PC-3 (cell line): ENCODE measurements at places on chromosomes 3 and 15. TPM values are rescaled to one million over a fixed set of nuclear protein-coding genes. Genes with fewer than 3 reads are reported as not detected.

- DNase-seq = no peak
These were observed 660.0 kb downstream of the RBMS3 start for GRCh38 chr3:29940759-29941323.

- no peak for DNase-seq
These were observed 70.6 kb upstream of the STT3B start for GRCh38 chr3:31462050-31462569.

DNA sequence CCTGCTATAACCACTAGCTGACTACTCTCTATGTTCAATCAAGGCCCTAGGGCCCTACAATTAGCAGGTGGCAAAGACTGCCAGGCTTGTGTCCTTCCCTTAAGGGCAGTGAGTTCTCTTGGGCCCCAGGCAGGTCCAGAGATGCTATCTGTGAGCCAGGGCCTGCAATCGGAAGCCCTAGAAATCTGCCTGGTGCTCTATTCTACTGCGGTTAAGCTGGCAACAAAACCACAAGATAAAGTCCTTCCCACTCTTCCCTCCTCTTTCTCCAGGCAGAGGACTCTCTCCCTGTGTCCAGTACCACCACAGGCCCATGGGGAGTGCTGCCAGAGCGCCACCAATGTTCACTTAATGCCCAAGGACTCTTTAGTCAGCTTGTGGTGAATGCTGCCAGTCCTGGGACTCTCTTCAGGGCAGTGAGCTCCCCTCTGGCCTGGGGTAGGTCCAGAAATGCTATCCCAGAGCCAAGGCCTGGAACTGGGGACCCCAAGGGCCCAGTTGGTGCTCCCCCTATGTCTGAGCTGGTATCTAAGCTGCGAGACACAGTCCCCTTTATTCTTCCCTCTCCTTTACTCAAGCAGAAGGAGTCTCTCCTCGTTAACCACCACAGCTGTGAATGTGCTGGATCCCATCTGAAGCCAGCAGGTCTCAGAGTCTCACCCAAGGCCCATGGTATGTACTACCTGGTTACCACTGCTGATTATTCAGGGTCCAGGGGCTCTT is 34.7 kb downstream of the XXYLT1 start:
- DNase-seq = no peak

GRCh38 chr3:193790086-193790990 is 197.3 kb downstream of the OPA1 start:
- no peak for DNase-seq

DNA sequence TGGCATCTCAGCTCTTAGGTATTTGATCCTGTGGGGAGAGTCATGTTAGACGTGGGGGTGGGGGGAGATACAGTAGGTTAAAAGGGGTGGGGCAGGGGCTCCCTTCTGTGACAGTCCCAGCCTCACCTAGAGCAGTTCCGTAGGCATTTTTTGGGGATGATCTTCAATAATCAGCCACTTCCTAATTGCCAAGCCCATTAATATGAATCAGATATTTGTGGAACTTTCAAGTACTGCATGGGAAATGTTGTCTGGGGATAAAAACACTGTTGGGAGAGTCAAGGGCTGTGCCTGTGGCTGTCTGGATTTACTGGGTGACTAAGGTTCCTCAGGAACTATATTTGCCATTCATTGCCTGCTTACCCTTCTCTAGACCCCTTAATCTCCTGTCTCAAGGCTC is 9.5 kb downstream of the C3orf52 start:
- DNase-seq = peak; percentile 35

GRCh38 chr3:57544181-57545125 is at the start of gene DNAH12:
Gene DNAH12, minus strand, starts transcription at chr3:57544344. Its CDS starts 1,474 bp downstream, at chr3:57542870.
- peak; percentile 41 for DNase-seq

- no peak for DNase-seq
These were observed 84.9 kb upstream of the LRRFIP2 start for GRCh38 chr3:37259291-37259690.

GRCh38 chr3:153722157-153722556 is 399.0 kb upstream of the ARHGEF26 start:
- no peak for DNase-seq

GRCh38 chr3:111871809-111872623 is 13.0 kb downstream of the PHLDB2 start:
- no peak for DNase-seq

GRCh38 chr15:65451989-65452388 is 29.2 kb upstream of the IGDCC4 start:
- no peak for DNase-seq

DNA sequence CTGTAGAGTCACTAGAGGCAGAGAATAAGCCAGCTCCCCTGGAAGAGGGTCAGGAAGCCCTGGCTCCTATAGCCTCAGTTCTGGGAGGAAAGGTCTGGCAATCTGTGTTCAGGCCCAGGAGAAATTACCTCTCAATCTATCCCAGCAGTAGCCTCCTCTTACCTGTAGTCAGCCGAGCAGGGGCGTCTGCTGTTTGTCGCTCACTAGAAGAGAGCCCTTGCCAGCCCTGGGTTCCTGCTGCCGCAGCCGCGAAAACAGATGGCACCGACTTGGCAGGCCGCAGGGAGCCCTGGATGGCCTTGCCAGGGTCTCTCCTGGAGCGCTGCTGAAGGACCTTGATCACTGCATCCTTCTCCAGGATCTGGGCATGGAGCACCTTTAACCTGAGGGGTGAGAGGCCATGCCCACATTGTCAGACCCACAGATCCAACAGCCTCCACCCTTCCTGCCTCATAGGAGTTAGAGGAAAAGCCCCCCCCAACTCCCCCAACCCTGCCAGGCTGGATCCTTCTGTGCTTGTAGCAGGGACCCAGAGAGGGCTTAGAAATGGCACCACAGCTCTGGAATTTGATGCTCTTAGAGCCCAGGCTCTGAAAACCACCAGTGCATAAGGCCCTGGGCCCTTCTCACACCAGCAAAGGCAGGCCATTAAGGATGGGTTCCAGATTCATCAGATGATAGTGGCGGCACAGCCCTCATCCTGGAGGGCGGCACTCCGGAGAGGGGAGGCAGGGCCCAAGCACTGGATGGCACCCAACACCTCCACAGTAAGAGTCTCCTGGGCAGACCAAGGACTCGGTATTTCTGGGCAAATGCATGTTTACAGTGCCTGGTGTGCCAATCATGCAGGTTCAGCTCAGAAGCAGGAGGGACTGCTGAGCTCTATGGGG is 14.9 kb downstream of the AMOTL2 start:
- no peak for DNase-seq

DNA sequence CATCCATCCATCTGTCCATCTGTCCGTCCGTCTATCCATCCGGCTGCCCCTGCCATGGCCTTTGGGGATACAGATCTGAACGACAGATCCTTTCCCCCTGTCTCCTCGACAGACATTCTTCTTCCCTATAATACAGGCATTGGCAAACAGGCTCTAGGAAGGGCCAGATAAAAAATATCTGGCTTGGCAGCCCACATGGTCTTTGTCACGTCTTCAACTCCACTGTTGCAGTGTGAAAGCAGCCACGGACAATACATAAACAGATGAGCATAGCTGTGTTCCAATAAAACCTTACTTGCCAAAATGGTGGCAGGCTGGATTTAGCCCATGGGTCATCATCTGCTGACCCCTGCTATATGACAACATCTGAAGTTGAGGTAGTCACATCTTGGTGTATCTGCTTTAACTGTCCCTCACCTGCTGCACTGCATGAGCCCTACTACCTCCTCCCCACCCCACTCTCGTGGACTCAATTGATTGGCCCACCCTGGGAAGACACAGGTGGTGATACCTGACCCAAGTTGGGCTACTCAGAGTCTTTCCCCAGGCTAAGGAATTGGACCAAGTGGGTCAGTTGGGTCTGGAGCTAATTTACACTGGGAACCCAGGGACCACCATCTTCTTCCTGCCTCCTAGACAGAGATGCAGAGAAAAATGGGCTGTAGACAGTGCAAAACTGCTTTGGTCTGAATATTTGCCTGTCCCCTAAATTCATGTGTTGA is 128.4 kb upstream of the SMAD3 start:
- DNase-seq = no peak

GRCh38 chr3:178367817-178368617 is 168.2 kb upstream of the KCNMB2 start:
- DNase-seq = no peak

DNA sequence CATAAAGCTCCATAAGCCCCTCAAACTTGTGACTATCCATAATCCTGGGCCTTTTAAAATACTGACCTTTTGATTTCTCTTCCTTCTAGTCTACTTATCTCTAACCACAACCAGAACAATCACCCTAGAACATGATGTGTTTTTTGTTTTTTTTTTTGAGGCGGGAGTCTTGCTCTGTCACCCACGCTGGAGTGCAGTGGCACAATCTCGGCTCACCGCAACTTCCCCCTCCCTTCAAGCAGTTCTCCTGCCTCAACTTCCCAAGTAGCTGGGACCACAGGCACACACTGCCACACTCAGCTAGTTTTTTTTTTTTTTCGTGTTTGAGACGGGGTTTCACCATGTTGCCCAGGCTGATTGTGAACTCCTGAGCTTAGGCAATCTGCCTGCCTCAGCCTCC is 25.1 kb downstream of the VPS39 start:
- no peak for DNase-seq

DNA sequence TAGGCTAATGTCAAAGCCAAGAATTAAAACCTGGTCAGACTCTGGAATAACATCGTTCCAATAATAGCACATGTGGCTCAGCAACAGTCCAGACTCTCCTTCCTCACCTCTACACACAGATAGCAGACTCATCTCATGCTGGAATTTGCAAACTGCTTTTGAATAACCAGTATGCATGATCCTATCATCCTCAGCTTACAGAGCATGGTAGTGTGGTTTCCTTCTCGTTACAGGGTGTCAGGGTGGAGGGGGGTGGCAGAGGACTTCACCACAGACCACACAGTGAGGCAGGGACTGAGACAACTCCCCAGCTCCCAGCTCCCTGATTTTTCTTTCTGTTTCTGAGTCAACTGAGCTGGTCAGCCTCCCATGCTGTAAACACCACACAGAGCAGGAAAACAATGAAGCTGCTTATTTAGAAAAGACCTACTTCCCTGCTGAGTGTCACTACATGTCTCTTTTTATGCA is 101.6 kb downstream of the RPL22L1 start:
- no peak for DNase-seq

DNA sequence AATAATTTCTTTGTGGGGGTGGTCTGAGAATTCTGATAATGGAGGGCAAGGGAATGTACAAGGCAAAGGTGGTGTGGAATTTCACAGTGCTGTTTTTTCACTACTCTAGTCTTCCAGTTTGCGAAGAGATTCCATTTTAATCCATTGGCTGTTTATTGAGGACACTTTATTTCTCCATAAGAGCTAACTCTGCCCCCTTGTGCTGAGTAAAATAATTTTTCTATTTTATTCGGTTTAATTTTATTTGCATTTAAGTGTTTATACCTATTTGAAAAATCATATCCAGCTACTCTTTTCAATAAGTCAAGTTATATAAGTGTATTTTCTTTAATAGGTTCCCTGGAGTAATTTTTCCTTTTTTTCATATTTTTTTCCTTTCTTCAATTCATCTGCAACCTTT is 840.1 kb downstream of the TUSC7 start:
- peak; percentile 13 for DNase-seq

- DNase-seq = peak; percentile 65
These were observed 20.1 kb downstream of the FAM3D start for GRCh38 chr3:58646503-58646902.

DNA sequence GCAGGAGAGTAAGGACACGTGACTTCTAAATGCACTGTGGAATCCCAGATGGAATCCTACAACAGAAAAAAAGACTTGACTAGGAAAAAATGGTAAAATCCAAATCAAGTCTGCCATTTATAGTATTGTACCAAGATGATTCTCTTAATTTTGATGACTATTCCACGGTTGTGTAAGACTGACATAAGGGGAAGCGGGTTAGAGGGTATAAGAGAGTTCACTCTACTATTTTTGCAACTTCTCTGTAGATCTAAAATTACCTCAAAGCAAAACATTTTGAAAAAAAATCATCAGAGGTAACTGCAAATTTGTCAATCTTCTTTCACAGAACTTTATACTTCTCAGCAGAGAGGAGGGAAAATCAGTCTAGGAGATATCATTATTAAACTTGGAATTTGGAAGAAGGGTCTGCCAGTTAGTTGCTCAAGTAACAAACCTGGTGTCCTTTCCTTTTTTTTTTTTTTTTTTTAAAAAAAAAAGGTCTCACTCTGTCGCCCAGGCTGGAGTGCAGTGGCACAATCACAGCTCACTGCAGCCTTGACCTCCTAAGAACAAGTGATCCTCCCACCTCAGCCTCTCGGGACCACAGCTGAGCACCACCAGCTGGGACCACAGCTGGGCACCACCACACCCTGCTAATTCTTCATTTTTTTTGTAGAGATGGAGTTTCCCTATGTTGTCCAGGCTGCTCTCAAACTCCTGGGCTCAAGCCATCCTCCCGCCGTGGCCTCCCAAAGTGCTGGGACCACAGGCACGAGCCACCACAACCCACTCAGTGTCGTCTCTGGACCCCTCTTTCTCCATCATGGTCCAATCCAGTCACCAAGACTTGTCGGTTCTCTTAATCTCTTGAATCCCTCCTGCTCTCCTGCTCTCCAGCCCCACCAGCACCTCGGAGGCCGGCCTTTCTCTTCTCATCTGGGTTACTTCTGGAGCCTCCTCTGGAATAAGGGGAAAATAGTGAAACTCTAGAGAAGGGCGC is 14.9 kb upstream of the HES1 start:
- no peak for DNase-seq

DNA sequence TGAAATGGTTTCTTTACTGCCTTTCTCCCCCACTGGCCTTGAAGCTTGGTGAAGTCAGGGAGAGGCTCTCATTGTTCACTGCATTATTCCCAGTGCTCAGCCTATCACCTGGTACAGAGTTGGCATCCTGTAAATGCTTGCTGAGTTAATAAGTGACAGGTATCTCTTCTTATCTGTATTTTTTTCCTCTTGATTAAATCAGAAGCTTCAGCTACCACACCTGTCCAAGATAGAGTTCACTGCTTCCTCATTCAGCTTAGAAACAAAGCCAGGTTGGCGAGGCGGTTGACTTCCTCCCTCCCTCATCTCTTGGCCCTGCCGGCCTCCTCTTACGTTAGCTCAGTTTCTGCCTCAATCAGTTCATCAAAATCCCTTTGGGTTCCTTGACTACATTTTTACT is 142.8 kb downstream of the LIPC start:
- DNase-seq = no peak

DNA sequence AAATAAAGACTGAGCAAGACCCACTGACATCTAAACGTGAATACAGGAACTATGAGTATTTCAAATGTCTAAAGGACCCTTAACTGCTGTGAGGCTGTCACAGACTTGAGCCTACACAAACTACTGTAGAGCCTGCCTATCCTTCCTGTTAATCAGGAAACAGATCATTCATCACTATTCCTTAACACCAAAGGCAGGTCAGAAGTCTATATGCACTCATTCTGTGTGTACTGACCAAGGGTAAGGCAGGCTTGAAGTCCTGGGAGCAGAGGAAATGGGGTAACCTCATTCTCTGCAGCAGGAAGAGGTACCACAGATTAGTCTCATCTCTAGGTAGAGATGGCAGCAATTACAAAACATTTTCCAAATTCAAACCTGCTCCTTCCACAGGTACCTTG is 30.7 kb downstream of the NPTN start:
- DNase-seq = no peak

The IGDCC3 gene
- total RNA-seq = not detected in 2 replicates

The CATSPER2 gene
- total RNA-seq = 0.55 and 4.0 TPM in 2 replicates

The FRMD5 gene
- total RNA-seq = 8.7 and 12.2 TPM in 2 replicates

The GRAMD2A gene
- total RNA-seq = 0.07 TPM in 1 of 2 replicates, not detected in the other

The SATB1 gene
- 15.6 and 28.6 TPM in 2 replicates for total RNA-seq

The LRRFIP2 gene
- 54.7 and 69.1 TPM in 2 replicates for total RNA-seq

The UBA5 gene
- 66.6 and 78.7 TPM in 2 replicates for total RNA-seq

The TMEM87A gene
- total RNA-seq = 55.8 and 56.3 TPM in 2 replicates

The FBXO40 gene
- total RNA-seq = not detected in 2 replicates

The TUBGCP5 gene
- total RNA-seq = 33.4 and 63.0 TPM in 2 replicates

The INSYN1 gene
- not detected in 2 replicates for total RNA-seq

The CCDC9B gene
- total RNA-seq = 56.1 and 101 TPM in 2 replicates

The WDR49 gene
- total RNA-seq = 0.33 TPM in 1 of 2 replicates, not detected in the other

The CEP19 gene
- 2.6 and 3.2 TPM in 2 replicates for total RNA-seq
